Smooth muscle cell of the brain vasculature (primary cell): ENCODE measurements at places on chromosomes 3 and 15.

DNA sequence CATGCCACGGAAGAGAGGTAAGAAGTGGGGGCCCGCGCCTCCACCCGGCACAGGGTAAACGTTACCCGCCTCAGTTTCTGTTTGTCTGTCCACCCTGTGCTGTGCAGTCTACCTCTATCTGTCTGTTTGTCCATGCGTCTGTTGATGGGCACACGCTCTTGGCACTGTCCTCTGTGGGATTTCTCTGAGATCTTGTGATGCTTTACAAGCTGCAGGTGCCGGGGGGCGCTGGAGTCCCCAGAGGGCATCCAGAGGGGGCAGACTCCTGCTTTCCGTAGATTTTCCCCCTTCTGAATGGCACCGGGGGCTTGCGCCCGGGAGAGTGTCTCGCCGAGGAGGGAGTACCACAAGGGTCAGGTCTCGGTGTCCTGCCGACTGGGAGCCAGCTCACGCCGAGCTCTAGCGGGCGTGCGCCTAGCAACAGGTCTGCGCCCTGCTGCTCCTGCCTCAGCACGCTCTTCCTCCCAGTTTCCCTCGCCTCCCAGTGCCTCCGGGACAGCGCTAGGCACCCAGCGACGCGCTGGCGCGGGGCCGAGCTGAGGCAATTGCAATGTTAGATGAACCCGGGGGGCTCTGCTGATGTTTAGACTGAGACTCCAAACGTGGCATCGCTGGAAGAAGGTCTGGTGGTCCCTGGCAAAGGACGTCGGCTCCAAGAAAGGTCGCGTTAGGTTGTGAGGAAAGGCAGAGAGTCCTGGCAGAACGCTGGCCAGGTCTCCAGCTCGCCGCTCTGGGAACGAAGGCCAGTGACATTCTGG, 667 bp downstream of the CEMIP start:
- no peak for DNase-seq

DNA sequence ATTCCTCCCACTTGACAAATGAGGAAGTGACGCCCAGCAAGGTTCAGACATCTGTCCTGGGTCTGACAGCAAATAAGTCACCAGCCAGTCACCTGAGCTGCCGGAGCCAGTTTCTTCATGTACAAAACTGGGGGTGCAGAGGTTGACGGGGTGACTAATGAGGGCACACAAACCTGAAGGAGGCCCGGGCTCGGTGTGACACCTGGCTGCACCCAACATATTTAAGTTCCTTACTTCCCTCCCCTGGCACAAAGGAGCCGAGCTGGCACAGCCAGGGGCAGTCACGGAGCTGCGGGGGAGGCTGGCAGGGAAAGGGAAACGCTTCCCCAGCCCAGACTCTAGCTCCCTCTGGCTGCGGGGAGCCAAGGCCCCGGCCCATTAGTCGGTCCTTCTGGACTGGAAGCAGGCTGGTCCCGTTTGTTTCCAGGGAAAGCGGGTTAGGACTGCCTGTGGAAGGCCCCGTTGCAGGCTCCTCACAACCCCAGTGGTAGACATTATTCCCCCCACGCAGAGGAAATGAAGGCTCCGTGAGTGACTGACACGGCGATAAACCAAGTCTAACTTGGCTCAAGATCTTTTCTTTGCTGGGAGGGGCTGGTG, 2.3 kb downstream of the FBXL22 start:
- DNase-seq, result no peak

DNA sequence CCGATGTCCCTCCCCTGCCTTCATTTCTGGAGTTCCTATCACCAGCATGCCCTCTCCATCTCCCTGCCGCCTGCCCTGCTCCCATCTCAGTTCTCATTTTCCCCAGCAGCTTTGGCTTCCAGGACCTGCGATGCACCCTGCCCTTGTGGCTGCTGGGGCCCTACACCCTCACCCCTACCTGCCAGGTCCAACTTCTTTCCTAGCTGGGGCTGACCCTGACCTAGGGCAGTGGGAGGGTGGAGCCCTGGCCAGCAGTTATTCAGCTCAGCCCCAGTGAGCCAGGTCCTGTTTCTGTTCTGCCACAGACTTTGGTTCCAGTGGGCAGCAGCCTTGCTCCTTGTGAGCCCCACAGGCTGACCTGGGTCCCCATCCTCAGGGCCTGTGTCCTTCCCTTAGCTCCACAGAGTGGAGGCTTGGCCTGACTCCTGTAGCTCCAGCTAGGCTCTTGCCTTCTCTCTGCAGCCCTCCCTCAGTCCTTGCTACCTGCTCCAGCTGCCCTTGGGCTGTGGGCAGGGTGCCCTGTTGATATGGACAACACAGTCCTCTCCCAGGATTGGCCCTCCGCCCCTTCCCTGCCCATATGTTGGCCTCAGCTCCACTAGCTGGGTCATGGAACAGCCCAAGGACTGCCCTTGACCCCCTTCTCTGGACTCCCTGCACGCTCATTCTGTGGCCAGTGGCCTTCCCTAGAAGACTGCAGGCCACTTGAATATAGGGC, 34.7 kb upstream of the PDE8A start:
- DNase-seq, result no peak

DNA sequence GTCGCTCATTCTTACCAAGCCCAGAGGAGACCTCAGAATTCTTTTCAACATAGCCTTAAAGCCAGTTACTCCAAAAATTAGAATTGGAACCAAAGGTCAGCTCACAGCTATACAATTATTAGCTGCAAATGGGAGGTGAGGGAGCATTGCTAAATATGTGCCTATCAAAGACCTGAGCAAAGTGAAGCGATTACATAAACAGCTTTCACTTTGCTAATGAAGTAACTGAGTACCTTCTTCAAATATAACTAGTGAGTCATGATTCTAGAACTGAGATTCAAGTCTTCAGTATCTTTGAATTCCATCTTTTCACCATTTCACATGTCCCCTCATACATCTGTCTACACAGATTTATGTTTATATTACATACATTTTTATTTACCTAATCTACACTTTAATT, 122.6 kb downstream of the P2RY1 start:
- no peak for DNase-seq

GRCh38 chr3:149466192-149466591, 8.3 kb upstream of the TM4SF4 start:
- no peak for DNase-seq

GRCh38 chr3:183968666-183969245, 48.9 kb downstream of the ABCC5 start:
- DNase-seq, result no peak

DNA sequence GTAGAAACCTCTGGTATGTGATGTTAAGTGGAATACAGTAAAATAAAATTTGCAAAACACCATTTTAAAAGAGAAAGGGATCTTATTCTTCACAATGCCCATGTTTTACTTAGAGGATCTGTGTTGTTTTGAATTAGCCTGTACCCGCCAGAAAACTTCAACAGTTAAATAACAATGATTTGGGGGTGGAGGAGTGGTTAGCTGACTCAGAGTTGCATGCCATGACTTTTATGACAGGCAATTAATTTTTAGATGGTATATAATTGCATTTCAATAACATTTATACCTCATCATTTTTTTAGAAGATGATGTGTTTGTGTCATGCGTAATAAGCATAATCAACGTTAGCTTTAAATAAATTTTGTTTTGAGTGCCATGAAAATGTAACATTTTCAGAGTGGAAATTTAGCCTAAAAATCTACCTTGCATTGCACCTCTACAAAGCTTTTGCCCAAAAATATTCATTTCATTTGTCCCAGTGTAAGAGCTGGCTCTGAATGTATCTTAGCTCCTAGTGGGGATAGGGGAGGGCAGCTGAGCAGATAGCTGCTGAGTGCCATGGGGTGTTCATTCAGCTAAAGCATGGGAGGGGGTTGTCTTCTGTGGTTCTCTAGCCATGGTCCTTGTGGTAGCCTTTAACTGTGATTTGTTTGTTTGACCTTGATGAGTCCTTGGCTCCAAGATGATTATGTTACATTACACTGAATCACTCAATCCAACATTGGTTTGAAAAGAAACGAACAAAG, 379.8 kb downstream of the LPP start:
- DNase-seq, result no peak

DNA sequence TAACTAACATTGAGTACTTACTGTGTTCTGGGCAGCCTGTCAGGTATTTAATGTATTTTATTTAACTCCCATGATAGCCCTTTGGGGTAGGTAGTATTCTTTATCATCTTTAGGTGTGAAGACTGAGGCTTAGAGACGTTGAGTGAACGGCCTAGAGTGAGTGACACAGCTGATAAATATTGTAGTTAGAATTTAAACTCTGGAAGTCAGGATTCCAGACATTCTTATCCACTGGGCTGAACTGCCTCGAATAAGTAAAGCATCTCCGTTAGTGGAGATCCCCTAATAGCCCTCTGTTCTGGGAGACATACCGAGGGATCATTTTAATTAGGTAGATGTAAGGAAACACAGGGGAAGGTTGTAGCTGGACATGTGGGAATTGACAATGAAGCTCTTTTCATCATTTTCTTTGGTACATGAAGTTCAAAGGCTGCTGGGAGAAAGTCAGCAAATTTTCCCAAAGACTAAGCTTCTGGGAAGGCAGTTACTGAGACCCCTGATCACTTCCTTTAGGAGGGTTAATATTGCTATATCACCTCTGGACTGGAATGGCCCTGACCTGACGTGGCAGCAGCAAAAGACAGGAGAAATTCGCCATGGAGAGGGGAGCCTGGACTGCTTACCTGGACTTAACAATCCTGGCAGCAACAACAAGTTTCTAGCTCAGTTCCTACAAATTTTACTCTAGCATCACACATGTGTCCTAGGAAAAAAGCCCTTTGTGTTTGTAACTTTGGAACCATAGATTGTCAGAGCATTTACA, 11.7 kb upstream of the PDCD6IP start:
- DNase-seq, result no peak
